ENCODE measurements at places on chromosomes 2 and 18. TPM values are rescaled to one million over a fixed set of nuclear protein-coding genes. Genes with fewer than 3 reads are reported as not detected.

RBKS gene
- 1.0 TPM for total RNA-seq

HOXD8 gene
- 24.1 TPM for total RNA-seq

IHH gene
- total RNA-seq = not detected

MAB21L4 gene
- not detected for total RNA-seq

MLPH gene
- total RNA-seq = not detected

MYOM1 gene
- 0.05 TPM for total RNA-seq

GLI2 gene
- total RNA-seq = 0.39 TPM

CRYBA2 gene
- not detected for total RNA-seq

GCG gene
- not detected for total RNA-seq

ESCO1 gene
- total RNA-seq = 8.5 TPM

SAP130 gene
- 9.7 TPM for total RNA-seq

VSNL1 gene
- not detected for total RNA-seq
